ENCODE measurements at places on chromosomes 2 and 18.

DNA sequence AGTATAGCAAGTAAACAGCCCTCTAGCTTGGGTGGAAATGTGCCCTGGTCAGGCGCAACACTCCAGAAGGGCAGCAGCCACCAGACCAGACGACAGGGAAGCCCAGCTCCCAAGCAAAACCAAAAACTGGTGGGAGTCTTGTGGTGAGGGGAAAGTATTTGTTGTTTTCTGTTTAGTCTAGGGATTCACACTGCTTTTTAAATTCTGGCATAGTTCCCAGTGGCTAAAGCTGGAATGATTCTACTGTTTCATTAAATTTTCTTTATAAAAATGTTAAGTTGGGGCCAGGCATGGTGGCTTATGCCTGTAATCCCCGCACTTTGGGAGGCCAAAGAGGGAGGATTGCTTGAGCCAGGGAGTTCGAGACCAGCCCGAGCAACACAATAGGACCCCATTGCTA, 38.5 kb downstream of the MERTK start:
- DNase-seq, result no peak

DNA sequence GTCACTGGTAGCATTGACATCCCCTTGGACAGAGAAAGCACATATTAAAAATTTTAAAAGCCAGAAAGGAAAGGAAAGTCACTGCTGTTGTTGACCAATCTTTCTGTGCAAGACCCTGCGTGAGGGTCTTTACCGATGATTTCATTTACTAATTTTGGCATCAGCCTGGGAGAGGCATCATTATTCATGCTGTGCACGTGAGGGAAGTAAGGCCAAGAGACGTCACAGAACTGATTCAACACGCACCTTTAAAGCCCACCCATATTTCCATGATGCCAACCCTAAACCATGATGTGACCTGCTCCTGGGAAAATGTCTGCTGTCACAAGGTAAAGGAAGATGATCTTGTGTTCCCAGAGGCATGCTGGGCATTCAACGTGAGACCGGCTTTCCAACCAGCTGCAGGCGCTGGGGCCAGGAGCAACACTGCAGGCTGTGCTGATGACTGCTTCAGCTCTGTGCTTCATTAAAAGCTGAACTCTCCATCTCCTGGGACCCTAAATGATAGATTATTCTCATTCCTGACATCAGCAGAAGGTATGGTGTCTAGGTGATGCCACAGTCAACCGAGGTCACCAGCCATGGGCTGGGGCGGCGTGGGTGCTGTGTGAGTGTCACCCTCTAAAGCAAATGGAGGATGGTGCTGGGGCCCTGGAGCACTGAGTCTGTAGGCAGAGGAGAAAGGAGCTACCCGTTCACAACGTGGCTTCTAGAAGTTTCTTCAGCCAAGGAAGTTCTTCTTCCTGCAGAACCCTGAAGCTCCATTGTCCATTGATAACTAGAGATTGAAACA, 53.9 kb downstream of the TMEM18 start:
- no peak for DNase-seq

GRCh38 chr18:79753391-79753851, 44.3 kb upstream of the KCNG2 start:
- DNase-seq, result no peak

DNA sequence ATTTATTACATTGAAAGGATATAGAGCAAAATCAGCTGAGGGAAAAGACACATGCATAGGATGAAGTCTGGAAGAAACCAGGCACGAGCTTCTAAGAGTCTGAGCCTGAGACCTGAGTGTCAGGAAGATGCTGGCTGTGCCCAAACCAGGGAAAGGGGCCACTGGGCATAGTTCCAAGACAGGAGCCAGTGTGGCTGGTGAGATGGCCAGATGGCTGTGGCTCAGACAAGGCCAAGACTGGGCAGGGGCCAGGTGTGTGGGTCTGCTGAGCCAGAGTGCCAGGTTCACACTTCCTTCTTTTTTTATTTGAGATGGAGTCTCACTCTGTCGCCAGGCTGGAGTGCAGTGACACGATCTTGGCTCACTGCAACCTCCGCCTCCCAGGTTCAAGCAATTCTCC, 95.5 kb upstream of the ATG16L1 start:
- peak; percentile 46 for DNase-seq

GRCh38 chr2:168521053-168521741, 65.1 kb downstream of the CERS6 start:
- DNase-seq, result no peak

- DNase-seq, result no peak
Observed at GRCh38 chr2:42755191-42755880, 8.6 kb downstream of the OXER1 start.

GRCh38 chr2:203913947-203914346, 22.6 kb upstream of the ICOS start:
- DNase-seq, result no peak

GRCh38 chr2:65055422-65056214, 598 bp upstream of the CEP68 start:
- peak; percentile 79 for DNase-seq

DNA sequence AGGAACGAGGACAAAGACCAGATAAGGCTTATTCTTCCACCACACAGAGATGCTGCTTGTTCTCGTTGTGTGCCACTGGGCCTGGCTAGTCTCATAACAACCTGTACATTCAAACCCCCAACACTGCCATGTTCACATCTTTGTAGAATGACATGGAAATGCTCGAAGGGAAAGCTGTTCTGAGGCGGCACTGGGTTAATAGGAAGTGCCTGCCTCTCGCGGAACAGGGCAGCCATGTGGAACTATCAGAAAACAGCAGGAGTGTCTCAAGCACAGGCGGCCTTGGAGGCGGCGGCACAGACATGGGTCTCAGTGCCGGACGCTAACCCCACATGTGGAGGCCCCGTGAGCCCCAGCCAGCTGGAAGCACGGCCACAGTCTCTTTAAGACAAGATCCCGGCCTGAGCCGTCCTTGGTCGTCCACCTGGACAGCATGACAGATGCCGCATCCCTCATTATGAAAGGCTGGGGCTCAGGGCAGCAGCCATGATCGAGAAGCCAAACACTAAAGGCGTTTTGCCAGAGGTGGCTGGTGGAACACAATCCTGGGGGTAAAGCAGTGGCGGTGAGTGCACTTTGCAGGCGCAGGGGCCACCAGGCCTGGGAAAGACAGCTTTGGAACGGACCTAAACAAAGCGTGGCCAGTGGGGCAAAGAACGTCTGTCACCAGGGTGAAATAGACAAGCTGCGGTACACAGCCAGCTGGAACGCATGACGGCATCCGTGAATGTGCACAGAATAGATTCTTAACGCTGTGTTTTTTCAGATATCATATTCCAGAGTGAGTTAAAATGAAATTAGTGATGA, 161.0 kb downstream of the HDAC4 start:
- no peak for DNase-seq

- DNase-seq, result no peak
Observed at GRCh38 chr2:158004126-158004764, 97.4 kb upstream of the UPP2 start.

DNA sequence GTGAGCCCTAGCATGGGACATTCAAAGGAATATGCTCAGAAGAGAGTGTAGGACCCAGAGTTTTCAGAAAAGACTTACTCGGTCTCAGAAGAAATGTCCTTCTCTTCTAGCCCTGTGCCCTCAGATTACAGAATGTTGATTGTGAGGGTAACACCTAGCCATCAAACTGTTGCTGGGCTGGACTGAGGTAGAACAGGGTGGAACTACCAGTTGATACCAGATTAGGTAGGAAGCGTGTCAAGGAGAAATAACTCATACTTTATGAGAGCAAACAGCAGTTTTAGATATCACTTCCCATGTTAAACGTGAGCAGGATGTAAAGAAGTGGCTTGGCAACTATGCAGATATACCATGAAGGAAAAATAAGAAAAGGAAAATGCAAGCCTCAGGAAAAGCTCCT, 22.8 kb downstream of the PLEKHB2 start:
- no peak for DNase-seq

GRCh38 chr18:12737243-12737902, 34.5 kb downstream of the PSMG2 start:
- no peak for DNase-seq

DNA sequence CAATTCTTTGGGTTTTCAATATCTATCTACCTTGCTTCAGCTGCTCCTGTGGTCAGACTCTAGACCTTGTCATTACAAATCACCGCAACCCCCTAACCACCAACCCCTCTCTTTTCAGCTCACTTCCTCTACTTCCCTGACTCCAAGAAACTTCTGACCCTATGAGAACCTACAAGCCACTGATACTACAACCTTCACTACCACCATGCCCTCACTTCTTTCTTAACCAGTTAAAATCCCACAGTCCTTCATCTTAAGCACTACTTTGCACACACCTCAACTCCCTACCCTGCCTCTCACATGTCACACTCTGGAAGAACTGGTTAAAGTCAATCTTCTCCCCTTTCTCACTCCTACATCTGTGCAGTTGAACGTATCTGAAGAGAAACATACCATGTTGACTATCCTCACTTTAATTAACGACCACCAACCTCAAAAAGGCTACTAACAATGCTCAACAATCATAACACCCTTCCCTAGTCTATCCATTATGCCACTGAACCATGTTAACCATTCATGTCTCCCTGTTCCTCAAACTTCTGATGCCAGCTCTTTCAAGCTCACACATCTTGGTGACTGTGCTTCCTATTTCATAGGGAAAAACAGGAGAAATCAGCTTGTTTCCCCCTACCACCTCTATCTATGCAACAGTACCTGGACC, 12.6 kb downstream of the EIF2AK3 start:
- no peak for DNase-seq

GRCh38 chr2:134718023-134718816, 580 bp downstream of the TMEM163 start:
- no peak for DNase-seq

DNA sequence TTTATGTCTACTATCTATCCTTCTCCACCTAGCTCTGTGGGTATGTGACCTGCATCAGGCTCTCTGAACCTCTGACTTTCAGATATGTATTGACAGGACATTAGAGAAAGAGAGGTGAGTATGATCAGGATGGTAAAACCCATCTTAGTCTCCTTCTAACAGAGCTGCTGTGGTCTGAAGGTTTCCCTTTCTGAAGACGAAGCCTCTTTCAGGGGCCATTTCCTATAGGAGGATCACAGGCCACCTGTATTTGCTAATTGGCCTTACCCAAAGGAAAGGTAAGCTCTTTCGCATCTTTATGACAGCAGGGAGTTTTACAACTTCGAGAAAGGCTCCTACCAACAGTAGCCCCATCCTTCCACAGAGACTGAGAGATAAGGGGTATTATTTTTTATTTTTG, 442.9 kb downstream of the KCNJ3 start:
- no peak for DNase-seq

- no peak for DNase-seq
Observed at GRCh38 chr18:49907346-49907929, 94.1 kb upstream of the ACAA2 start.

DNA sequence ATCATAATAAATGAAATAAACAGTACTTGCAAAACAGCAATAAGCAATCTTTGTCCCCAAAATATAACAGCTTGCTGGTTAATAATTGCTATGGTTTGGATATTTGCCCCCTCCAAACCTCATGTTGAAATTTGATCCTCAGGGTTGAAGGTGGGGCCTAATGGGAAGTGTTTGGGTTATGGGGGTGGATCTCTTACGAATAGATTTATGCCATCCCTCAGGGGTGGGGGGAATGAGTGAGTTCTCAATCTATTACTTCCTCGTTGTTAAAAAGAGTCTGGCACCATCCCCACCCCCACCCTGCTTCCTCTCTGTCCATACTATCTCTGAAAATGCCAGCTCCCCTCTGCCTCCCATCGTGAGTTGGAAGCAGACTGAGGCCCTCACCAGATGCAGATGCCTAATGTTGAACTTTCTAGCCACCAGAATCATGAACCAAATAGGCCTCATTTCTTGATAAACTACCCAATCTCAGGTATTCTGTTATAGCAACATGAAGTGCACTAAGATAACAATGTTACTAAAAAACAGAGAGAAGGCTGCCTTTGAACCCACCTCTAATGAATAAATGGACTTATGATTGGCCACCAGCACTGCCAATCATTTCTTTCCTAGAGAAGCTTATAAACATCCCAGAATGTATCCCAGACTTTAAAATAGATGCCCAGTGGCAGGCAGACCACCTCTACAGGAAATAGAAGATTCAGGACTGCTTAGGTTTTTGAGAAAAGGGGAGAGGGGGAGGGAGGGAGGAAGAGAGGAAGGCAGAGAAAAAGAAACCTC, 90.1 kb downstream of the ALPK2 start:
- DNase-seq, result no peak

GRCh38 chr2:127046579-127046978, 60.4 kb downstream of the BIN1 start:
- no peak for DNase-seq

- DNase-seq, result no peak
Observed at GRCh38 chr2:238861766-238862315, 14.0 kb downstream of the TWIST2 start.

GRCh38 chr2:235096447-235096846, 144.6 kb downstream of the SH3BP4 start:
- no peak for DNase-seq

DNA sequence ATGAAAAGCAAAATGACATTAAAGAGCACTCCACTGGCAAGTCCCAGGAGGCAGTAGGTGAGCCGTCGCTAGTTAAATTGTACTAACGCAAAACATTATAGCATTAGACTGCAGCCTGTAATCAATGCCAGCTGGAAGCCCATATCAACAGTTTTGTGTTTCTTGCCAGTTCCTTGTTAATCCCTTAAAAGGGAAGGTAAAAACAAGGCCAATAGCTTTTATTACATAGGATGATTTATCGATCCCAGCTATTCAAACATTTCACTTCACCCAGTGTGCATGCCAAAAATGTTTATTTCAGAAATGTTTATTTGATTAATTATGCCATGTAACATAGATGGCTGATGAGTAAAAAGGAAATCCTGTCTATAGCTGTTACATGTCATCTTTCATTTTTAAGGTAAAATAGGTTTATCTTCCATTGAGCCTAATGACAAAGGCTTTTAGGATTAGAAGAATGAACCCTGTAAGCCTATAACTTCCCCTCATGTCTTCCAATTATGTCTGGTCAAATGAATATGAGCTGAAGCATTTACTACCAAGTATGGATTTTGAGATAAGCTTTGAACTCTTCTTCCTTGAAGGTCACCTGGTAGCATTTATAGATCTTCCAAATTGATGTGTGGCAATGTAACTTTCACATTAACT, 591.2 kb downstream of the RNF144A start:
- DNase-seq, result no peak

- DNase-seq, result no peak
Observed at GRCh38 chr2:201420442-201421113, 30.7 kb downstream of the TRAK2 start.

DNA sequence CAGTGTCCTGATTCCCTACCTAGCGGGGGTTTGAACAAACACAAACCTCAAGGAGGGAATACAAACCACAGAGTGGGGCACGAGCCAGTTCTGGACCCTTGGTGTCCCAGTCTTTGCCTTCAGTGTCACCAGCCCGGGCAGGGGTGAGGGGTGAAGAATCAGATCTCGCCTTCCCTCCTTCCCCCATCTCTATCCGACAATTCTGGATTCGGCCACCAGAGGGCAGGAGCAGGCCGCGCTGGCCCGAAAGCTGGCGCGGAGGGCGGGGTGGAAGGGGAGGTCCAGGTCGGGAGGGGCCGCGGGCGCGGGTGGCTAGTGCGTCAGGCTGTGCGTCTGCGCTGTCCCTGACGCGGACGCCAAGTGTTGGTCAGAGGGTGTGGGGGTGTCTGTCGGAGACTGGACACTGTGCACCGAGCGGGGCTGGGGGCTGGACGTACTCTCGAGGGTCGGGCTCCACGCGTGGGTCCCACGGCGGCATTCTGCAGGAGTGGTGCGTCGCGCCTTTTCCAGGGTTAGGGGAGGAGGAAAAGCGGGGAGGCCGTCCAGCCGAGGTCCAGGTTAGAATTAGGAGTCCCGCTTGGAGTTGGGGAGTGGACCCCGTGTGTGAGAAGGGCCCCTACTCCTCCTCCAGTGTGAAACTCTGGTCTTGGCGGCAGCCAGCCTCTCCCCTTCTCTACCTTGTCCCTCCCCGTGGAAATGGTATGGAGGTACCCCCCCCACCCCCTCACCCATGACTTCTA, 2.9 kb upstream of the CRYBA2 start:
- peak; percentile 80 for DNase-seq
